ENCODE measurements at places on chromosomes 4 and X.

DNA sequence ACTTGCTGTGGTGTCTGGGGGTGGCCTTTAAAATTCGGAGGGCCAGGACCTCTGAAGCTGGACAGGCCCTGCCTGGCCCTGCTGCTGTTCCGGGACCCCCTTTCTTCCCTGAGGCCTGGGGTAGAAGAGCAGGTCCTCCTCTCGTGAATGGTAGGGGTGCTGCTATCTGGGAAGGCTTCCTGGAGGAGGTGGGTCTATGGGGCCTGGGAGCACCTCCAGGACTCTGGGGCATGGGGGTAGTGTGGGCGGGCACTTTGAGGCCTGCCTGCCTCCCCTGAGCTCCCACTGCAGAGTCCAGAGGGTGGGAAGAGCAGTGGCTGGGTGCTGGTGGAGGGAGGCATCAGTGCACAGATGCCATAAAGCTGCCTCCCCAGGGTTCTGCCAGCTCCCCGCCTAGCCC lies 4.9 kb upstream of the MXD4 start:
- no peak for DNase-seq

DNA sequence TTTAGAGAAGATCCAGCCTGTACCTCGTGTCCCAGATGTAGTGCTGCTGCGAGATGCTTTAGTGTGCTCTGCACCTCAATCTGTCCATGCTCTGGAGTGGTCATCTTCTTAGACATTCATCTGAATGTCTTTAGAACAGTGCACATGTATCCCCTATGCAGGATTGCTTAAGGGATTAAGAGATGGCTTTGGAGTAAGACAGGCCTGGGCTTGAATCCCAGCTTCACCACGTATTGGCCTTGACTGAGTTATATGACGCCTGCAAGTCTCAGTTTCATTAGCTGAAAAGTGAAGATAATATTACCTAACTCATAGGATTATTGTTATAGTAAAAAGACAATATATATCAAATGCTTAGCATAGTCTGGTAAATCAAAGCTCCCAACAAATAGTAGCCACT lies 98.3 kb downstream of the NFKB1 start:
- DNase-seq = no peak

DNA sequence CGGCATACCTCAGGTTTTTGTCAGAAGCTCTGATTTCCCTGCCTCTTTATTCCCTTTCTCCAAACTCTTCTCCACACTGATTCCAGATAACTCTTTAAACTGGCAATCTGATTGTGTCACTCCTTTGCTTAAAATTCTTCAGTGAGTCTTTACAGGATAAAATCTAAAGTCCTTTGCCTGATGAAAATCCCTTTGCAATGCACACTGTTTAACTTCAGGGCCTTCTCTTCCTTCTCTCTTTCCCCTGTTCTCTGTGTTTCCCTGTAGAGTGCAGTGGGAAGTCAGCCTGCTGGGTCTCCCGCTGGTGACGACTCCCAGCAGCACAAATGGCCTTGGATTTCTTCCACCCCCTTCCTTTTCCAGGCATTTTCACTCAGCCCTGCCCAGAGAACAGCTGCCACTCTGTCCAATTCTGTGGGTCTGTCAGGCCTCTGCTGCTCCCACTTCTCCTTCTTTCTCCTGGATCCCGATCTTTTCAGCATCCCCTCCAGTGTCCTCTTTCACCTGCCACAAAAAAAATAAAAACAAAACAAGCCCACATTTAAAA lies 189.9 kb upstream of the NWD2 start:
- DNase-seq = no peak

GRCh38 chrX:71282514-71283402 lies 677 bp upstream of the NONO start:
- DNase-seq = peak; percentile 29
